ENCODE measurements at places on chromosomes 2 and 18.

DNA sequence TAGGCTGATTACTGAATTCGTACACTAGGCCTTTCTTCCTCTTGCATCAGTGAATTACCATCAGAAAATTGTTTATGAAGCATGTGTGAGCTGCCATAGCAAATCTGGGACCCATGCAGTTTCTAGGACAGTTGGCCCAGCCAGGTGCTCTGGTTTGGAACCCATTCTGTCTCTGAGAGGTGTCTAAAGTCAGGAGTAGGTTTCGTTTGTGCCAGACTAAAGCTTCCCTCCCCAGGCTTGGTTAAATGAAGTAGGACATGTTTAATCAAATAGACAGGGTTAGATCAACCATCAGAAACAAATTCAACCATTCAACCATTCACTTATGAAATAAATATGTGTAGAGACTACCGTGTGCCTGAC lies 176.9 kb downstream of the ALPK2 start:
- DNase-seq: no peak

GRCh38 chr2:161825429-161825828 lies 201.2 kb downstream of the SLC4A10 start:
- DNase-seq: no peak

DNA sequence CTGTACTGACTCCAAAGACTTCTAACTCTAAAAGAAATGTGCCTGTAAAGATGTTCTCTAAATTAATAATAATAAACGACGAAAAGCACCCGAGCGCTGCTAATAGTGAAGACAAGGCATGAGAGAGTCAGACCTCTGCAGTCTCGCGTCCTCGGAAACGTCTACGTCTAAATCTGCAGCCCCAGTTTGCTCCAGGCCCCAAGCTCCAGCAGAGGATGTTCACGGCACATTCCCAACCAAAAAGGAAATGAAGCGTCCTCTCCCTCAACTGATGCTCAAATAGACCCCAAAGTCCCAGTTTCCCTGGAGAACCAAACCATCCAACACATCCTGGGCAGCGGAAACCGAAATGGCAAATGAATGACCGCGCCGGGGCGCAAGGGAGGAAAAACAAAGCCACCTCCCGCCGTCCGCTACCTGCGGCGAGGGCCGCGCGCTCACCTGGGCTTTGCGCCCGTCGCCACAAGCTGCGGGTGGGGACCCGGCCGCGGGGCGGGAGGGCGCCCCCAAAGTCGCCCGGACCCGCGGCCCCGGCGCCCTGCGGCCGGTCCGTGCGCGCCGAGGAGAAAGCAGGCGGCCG lies 47.1 kb upstream of the CCDC150 start:
- DNase-seq: no peak

DNA sequence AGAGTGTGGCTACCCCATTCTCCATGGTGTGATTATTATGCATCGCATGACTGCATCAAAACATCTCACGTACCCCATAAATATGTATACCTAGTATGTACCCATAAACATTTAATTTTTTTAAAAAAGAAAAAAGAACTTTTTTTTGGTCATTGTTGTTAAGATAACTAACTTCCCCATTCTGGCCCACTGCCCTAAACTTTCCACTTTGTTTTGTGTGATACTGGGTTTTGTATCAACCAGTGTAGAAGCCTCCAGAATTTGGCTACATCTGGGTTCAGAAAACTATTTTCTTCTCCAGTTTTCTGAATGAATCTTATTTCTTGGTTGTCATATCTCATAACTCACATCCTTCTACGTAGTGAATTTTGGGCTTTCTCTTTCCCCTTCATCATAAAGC lies 62.3 kb upstream of the NABP1 start:
- no peak for DNase-seq

GRCh38 chr18:8705238-8705960 lies at the start of gene MTCL1:
MTCL1 (plus strand) TSS chr18:8705556; CDS start chr18:8705661, 105 bp downstream.
- no peak for DNase-seq

DNA sequence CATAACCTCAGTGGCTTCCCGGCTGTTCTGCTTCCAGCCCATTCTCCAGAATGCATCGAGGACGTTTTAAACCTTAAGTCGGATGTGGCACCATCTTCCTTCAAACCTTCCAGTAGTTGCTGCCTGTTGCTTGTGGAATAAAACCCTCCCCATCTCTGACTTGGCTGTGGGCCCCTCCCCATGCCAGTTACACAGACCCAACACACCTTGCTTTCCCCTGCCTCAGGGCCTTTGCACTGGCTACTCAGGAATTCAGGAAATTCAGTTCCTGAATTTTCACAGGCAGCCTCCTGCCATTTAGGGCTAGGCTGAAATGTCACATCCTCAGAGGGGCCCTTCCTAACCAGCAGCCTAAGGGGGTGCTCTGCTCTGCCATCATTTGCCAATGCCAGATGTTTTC lies 5.0 kb upstream of the ADRA2B start:
- DNase-seq: no peak

DNA sequence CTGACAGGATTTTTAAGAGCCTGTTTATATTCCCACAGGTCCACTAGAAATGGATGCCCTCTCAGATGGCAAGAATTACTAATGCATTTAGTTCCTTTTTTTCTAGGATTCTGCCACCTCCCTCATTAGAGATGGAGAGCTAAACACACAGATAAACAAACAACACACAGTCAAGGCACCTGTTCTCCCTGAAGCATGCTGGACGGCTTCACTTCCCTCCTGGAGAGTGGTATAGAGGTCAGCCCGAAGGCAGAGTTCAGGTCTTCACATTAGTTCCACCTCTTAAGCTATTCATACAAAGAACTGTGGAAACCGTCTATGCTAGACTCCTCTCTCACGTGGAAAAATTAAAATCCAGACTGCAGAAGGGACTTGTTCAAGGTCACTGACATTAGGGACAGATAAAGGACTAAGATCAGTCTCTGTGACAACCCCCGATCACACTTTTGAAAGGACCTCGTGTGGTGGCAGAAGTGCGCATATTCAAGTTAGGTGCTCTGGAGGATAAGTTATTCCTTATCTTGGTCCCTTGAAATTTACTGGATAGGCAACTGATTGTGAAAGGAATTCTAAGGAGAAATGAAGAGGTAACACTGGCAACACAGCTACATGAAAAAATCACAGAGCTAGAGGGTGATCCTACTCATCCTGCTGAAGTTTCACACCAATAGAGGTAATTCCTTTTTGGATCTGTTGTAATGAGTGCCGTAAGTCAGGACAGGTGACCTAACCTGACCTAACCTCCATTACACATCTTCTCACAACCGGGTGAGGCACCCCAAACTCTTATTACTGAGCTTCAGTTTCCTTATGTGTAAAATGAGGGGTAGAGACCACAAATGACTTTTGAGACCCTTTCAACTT lies 75.1 kb downstream of the SPRED2 start:
- no peak for DNase-seq

DNA sequence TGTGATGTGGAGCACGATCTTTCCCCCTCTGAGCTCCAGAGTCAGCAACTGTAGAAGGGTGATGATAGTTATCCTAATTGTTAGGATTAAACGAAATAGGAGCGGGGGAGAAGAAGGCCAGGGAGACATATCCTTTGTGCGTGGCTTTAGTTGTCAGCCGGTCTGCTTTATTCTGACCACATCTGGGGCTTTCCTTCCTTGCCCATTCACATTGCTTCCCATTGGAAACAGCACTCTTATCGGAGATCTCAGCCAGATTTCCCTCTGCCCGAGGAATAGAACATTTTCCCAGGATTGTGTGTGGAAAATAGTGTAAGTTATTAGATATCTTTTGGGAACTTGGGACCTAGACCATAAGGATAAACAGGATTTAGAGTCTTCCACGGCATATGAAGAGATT lies 1.5 kb downstream of the RALB start:
- no peak for DNase-seq

Data from effector CD4-positive, alpha-beta T cell (primary cell).